ENCODE measurements at places on chromosomes 1 and 21. TPM values are rescaled to one million over a fixed set of nuclear protein-coding genes. Genes with fewer than 3 reads are reported as not detected.

Gene NFASC
- total RNA-seq: under 0.01 TPM

Gene KRTAP11-1
- not detected for total RNA-seq

Gene KRTAP12-4
- total RNA-seq: not detected

Gene FAM229A
- total RNA-seq: 2.0 TPM

Gene INSRR
- total RNA-seq: not detected

Gene CRB1
- not detected for total RNA-seq

Gene APCS
- total RNA-seq: not detected

Gene KLHDC9
- total RNA-seq: 0.86 TPM

Gene CRYAA
- not detected for total RNA-seq

Gene HRNR
- not detected for total RNA-seq

Gene DOCK7
- total RNA-seq: 25.7 TPM

Gene SH3BP5L
- total RNA-seq: 24.8 TPM

Gene PLA2G2D
- not detected for total RNA-seq

Gene CD247
- not detected for total RNA-seq

Gene FAM3B
- not detected for total RNA-seq

Gene LPAR3
- total RNA-seq: not detected

Gene LRRC8B
- total RNA-seq: 5.2 TPM

Gene ETNK2
- 16.8 TPM for total RNA-seq

Gene SPRR2A
- total RNA-seq: not detected

Gene VHLL
- total RNA-seq: 0.33 TPM

Gene BEST4
- total RNA-seq: 0.33 TPM

Gene KRTAP22-1
- total RNA-seq: not detected
